Activated T-cell treated with anti-CD3 and anti-CD28 coated beads for 4 hours (primary cell): ENCODE measurements at places on chromosomes 12 and 14.

- no peak for DNase-seq
These were observed 92.4 kb downstream of the EML1 start for GRCh38 chr14:99885649-99885958.

DNA sequence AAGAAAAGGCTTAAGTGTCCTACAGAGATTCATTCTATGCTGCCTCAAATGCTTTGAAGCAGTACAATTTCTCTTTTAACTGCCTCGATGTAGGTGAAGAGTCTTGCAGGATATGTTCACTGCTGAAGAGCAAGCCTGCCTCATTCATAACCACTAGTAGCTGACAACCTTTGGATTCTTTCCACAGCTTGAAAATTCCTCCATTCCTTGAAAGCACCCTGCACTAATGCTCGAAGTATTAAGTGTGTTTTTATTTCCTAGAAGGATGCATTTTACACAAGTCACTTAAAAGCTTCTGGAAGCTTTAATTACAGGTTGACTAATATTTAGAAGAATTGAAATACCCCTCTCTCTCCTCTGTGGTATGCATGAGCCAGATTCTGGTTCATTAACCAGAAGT, 429.4 kb downstream of the DIO2 start:
- DNase-seq = no peak

DNA sequence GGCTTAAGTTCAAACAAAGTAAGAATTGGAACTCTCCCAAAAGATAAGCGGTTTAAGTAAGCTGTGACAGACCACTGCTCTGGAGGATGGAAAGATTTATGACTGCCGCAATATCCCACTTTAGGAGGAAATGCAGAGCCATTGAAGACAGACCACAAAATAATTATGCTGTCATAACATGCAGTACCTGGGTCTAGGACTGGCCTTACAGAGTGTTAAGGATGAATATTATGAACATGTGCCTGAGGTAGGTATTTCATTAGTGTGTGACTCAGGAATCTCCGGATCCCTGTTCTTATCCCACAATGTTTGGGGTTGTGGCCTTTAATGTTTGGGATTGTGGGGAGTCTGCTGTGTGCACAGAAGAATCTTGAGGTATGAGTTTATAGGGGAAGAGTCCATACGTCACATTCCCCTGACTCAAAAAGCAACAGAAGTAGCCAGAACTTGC, 114.9 kb downstream of the SAMD4A start:
- no peak for DNase-seq

GRCh38 chr14:90970167-90970600, 90.3 kb downstream of the RPS6KA5 start:
- DNase-seq = no peak

- no peak for DNase-seq
These were observed 94.6 kb upstream of the MUCL1 start for GRCh38 chr12:54759751-54760150.

GRCh38 chr12:131591136-131591535, 119.8 kb upstream of the SFSWAP start:
- no peak for DNase-seq

DNA sequence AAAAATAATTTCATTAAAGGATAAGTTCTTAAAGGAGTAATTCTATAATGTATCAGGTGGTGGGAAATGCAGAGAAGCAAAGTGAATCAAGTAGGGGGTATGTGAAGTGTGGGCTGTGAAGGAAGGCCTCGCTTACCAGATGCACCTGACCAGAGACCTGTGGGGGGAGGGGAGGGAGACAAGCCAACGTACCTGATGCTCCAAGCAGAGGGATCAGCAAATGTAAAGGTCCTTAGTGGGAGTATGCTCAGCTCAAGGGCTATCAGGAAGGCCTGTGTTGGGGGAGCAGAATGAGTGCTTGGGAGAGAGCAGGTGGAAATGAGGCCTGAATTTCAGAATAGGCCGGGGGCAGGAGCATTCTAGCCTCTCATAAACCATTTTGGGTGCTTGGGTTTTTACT, 57.1 kb downstream of the ANO4 start:
- DNase-seq = no peak

DNA sequence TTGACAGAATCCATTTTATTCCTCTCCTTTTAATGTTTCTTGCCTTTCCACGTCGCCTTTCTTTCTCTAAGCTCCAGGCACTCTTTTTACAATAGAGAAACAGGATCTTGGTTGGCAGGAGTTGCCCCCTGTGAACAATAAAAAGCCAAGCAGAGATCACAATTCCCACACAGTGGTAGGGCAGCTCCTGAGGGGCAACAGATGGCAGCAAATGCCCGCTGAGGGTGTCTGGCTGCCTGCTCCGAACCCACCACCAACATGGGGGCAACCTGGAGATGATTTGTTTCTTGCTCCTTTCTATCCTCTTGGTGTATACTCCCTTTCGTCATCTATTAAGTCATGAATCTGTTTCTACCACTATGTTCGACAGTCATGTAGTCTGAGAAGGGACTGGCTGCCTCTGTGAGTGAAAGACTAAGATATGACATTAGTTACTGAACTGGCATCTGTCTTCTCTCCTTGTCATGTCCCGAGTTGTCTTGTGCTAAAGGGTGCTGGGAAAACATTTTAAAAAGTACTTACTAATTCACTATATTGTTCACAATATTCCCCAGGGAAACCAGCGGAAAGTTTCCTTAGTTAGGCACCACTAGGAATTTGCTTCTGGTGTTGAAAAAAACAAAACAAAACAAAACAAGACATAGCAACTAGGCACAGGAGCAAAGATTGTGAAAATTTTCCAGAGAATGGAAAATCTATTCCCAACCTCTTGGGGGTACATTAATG, 170.1 kb downstream of the STXBP6 start:
- no peak for DNase-seq

DNA sequence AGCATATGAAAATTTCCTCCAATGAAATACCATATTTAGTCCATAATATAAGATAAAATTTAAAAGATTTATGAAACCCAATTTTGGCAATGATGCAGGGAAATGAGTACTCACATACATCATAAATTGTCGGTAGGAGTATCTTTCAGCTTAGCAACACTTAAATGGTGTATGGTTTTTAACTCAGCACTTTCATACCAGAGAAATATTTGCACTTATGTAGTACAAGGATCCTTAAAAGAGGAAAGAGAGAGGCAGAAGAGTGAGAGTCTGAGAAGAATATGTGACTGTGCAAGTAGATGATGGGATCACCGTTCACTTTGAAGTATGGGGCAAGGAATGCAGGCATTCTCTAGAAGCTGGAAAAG, 379.3 kb upstream of the DCN start:
- no peak for DNase-seq

DNA sequence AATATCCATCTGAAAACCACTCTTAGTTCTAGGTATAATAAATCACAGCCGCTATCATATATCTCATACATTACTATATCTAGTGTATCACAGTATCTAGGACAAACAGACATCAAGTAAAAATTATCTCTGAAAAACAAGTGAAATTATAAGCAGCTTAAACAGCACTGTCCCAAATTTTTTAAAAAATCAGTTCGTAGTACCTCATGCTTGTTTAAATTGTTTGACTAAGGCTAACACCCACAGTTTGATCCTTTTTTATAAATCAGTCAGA, 33.9 kb downstream of the CDK17 start:
- no peak for DNase-seq

DNA sequence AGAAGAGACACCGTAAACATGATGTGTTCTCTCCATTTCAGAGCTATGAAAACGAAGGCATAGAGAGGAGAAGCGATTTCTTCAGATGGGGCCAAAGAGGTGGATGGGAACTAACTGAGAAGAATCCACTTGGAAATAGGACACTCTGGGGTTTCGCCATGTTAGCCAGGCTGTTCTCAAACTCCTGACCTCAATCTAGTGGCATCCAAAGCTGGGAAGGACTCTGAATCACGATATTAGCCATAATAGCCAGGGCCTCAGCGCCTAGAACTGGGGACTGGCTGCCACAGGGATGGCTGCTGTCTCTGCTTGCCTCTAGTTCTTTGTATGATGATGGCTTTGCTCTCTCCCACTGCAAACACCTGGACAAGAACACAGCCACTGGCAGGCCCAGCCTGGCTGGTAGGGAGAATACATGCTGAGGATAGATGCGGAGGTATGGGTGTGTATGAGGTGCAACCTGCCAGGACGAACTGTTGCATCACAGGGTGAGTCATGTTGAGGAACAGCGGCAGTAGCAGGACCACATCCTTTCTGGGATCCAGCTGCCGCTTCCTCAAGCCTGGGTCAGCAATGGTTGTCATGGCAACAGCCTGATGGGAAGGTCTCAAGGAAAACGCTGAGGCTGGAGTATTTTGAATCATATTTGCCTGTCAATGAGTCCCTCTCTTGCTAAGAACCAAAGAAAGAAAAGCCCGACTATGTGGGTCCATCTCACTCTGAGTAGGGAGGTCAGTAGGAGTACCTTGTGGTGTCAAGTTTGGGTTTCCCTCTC, 31.1 kb downstream of the CCDC177 start:
- no peak for DNase-seq

- DNase-seq = no peak
These were observed 249.1 kb downstream of the DPY19L2 start for GRCh38 chr12:63419154-63419553.

GRCh38 chr12:114757684-114758325, 73.8 kb upstream of the TBX3 start:
- no peak for DNase-seq

DNA sequence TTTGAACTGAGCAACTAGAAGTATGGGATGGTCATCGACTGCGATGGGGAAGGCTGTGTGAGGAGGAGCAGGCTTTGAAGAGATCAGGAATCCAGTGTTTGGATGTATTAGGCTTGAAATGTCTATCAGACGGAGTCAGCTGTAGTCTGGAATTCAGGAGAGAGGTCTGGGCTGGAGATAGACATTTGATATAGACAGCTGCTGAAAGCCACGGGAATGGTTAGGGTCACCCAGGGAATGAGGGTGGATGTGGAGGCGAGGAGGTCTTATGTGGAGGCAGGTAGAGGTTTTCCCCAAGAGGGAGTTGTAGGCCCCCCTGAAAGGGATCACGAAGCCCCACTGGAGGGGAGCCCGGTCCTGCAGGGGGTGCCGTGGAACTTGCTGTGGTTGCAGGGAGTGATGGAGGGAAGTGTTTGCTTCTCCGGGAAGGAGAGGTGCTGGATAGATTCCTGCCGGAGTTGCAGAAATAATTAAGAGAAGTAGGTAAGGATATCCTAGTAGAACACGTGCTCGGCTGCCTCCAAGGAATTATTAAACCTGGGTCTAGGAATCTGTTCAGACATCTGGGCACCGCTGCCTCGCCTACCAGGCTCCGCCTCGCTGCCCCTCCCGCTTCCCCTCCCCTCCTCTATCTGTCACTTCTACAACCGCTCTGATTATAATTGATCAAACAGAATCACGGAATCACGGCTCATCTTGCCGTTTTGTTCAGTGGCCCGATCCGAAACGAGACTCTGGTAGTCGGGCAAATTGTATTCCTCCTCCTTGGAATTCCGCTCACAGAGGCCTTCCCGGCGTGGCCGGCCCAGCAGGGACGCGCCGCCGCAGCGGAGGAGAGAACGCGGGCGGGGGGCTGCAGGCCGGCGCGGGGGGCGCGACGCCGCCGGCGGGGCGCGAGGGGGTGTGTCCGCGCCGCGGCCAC, 826 bp upstream of the CACNA1C start:
- DNase-seq = no peak

GRCh38 chr14:66975251-66975650, 214.0 kb upstream of the GARIN2 start:
- no peak for DNase-seq

DNA sequence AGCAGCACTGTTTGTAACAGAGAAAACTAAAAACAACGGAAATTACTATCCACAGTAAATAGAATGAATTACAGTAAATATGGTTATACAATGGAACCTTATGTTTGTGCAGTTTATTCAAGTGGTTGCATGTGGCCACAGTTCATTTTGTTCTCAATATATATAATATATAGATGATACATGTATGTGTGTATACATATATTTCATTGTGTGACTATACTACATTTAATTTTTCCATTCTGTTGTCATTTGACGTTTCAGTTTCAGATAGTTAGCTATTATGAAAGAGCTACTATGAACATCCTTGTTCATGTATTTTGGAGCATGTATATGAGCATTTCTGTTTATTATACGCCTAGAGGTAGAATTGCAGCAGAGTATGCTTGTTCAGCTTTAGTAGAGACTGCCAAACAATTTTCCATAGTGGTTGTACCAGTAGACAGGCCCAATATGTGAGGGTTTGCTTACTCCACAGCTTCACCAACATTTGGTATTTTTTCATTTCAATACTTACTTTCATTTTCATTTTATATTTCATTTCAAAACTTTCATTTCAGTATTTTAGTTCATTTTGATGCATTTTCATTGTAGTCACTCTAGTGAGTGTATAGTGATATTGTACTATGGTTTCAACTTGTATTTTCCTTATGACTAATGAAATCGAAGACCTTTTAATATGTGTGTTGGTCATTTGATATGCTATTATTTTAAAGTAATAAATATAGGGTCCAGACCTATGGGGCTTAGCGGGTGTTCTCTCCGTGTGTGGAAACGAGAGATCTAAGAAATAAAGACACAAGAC, 141.5 kb upstream of the FGD4 start:
- DNase-seq = no peak

- no peak for DNase-seq
These were observed 1402.0 kb upstream of the SEL1L start for GRCh38 chr14:82935691-82936090.

GRCh38 chr14:94170136-94170535, 4.0 kb upstream of the PPP4R4 start:
- no peak for DNase-seq

DNA sequence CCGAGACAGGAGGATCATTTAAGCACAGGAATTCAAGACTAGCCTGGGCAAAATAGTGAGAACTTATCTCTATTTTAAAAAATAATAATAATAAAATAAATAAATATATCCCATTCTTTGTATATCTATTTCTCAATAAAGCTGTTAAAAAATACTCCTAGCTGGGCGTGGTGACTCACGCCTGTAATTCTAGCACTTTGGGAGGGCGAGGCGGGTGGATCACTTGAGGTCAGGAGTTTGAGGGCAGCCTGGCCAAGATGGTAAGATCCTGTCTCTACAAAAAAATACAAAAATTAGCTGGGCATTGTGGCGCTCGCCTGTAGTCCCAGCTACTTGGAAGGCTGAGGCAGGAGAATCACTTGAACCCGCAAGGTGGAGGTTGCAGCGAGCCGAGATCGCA, 75.7 kb upstream of the TBX3 start:
- no peak for DNase-seq

DNA sequence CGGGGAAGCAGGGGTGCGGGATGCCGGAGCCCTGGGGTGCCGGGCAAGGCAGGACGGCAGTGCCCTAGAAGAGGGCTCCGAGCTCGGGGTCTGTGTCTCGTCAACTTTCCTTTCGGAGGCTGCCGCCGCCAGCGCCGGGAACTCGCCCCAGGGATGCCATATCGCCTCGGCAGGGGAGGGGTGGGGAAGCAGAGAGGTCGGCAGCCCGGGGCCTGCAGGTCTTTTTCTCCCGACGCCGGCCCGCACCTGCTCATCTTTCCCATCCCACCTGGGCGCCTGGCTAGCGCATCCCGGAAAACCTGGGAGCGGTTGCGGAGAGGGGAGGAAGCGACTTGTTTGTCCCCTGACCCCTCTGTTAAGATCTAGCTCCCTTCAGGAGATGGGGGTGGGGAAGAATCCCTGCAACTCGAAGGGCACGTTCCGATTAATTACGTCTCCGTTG, 547 bp downstream of the CNTN1 start:
- DNase-seq = no peak

GRCh38 chr12:113638460-113638775, 166.7 kb upstream of the LHX5 start:
- no peak for DNase-seq

GRCh38 chr12:132546647-132547046, 56.7 kb downstream of the FBRSL1 start:
- DNase-seq = no peak

GRCh38 chr14:103872481-103873113, 25.2 kb upstream of the PPP1R13B start:
- DNase-seq = no peak

- no peak for DNase-seq
These were observed 38.3 kb downstream of the SSPN start for GRCh38 chr12:26233631-26234030.
